Muscle of leg (tissue), 16 donors: ENCODE measurements at places on chromosomes 12 and 14. TPM values are rescaled to one million over a fixed set of nuclear protein-coding genes. Genes with fewer than 3 reads are reported as not detected.
A peak's percentile ranks its signal among the peaks of the same experiment; 100 is the strongest.

GRCh38 chr14:73261075-73261474 lies 23.8 kb downstream of the PAPLN start:
- no peak overlapping the region for H3K4me3 ChIP-seq
- no peak for DNase-seq
- no peaks in the 10 kb centered on the region for H3K4me1 ChIP-seq
- no peaks in the 10 kb centered on the region for H3K27me3 ChIP-seq
- H3K27ac ChIP-seq, result no peak overlapping the region

ATF7 gene
- 51.4 TPM for polyA plus RNA-seq

- H3K4me3 ChIP-seq, result no peak overlapping the region
- H3K4me1 ChIP-seq, result peaks cover 12% of the 10 kb centered on the region
- H3K27me3 ChIP-seq, result no peaks in the 10 kb centered on the region
- peak; percentile 77 for DNase-seq
- H3K27ac ChIP-seq, result no peak overlapping the region
- H3K36me3 ChIP-seq, result no peaks in the 10 kb centered on the region
These were observed 62.0 kb downstream of the NDUFA12 start for GRCh38 chr12:94941440-94941862.

DNA sequence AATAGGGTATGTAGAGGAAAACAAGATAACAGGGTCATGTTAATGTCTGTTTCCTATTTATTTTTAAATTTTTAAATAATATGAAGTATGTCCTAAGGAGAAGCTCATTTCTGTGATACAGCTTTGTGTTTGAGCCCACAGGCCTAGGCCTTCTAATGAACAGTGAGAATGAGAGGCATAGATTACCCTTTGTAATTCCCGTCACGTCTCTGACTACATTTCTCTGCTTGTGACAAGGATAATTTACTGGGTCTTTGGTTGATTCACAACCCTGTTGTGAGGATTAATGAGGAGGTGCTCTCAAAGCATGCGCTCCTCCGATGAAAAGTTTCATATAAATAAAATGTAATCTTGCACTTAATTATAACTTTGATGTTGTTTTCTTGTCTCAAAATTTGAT lies 56.1 kb downstream of the SYT10 start:
- DNase-seq, result no peak
- H3K4me1 ChIP-seq, result no peaks in the 10 kb centered on the region
- H3K36me3 ChIP-seq, result no peaks in the 10 kb centered on the region
- no peak overlapping the region for H3K27ac ChIP-seq
- no peaks in the 10 kb centered on the region for H3K27me3 ChIP-seq
- H3K4me3 ChIP-seq, result no peak overlapping the region

DNA sequence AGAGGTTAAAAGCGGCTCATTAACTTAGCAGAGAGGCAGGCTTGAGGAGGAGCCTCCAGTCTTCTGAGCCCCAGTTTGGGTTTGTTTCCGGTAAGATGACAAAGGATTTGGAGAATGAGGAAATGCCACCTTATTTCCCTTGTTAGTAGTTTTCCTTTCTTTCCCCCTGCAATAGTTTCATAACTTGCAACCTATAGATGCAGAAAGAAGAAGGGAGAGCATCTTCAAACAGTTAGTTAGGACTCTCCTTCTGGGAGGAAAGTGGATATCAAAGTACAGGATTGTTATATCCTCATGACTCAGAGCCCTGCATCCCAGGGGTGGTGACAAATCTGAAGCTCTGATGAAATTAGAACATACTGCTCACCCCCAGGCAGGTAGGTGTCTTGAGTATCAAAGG lies 180.7 kb upstream of the SLC38A2 start:
- no peaks in the 10 kb centered on the region for H3K36me3 ChIP-seq
- peaks cover 8% of the 10 kb centered on the region for H3K4me1 ChIP-seq
- H3K27ac ChIP-seq, result no peak overlapping the region
- H3K27me3 ChIP-seq, result no peaks in the 10 kb centered on the region
- DNase-seq, result no peak

DNA sequence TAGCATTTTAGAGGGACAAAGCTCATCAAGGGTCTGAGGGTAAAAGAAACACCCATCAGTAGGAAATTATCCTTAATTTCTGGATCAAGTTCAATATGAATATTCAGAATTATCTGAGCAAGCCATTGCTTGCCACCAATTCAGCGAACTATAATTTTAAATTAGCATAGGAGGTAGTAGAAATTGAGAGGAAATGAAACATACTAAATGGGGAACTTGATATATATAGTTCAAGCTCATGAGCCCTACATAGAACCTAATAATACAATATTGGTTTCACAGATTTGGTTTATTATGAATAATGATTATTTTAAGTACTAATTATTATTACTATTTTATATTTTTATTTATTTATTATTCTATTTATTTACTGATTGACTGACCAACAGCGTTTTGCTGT lies 42.1 kb upstream of the GXYLT1 start:
- no peaks in the 10 kb centered on the region for H3K27me3 ChIP-seq
- H3K36me3 ChIP-seq, result peaks cover 2% of the 10 kb centered on the region
- H3K4me3 ChIP-seq, result no peak overlapping the region
- DNase-seq, result no peak

SAMD15 gene
- 1.1 TPM for polyA plus RNA-seq

CLEC2B gene
- polyA plus RNA-seq, result 1.3 TPM

DNA sequence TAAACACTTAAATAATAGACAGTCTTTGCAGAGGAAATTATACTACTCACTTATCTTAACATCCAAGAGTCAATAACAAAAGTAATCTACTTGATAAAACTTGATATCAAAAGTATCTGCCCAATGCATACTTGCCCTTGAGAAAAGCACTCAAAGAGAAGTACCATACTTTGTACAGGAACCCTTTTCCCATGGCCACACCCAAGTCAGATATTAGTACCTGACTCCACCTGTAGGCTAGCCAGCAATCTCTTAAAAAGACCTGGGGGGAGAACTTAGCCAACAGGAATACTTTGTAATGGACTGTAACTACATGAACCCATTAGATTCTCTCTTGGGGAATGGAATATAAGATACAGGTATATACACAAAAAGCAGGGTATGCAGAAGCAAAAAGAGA lies 99.6 kb upstream of the HECTD1 start:
- H3K36me3 ChIP-seq, result peaks cover 25% of the 10 kb centered on the region
- no peak for DNase-seq
- H3K27ac ChIP-seq, result no peak overlapping the region
- H3K4me1 ChIP-seq, result no peaks in the 10 kb centered on the region

EFCAB11 gene
- polyA plus RNA-seq, result 5.5 TPM

- DNase-seq, result no peak
- peaks cover 37% of the 10 kb centered on the region for H3K4me1 ChIP-seq
- H3K36me3 ChIP-seq, result no peaks in the 10 kb centered on the region
These were observed 80.7 kb downstream of the FOXN3 start for GRCh38 chr14:89336338-89336737.

DNA sequence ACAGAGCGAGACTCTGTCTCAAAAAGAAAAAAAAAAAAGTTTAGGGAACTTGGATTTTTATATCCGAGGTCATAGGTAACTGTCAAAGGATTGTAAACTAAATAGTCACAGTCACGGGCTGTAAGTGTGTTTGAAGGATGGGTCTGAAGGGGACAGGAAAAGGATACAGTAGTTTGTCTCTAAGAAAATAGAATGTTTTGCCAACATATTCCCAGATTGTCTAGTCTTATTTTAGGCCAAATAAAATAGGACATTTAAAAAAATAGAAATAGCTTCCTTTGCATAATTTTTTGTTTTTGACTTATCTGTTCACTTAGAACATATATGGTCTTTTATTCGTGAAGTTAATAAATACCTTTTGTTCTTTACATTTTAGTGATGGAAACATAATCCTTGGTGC lies 24.2 kb upstream of the REP15 start:
- no peak overlapping the region for H3K27ac ChIP-seq
- peaks cover 25% of the 10 kb centered on the region for H3K36me3 ChIP-seq
- H3K4me3 ChIP-seq, result no peak overlapping the region
- H3K4me1 ChIP-seq, result no peaks in the 10 kb centered on the region

GZMB gene
- 0.34 TPM for polyA plus RNA-seq

SLC25A47 gene
- polyA plus RNA-seq, result 0.15 TPM

DNA sequence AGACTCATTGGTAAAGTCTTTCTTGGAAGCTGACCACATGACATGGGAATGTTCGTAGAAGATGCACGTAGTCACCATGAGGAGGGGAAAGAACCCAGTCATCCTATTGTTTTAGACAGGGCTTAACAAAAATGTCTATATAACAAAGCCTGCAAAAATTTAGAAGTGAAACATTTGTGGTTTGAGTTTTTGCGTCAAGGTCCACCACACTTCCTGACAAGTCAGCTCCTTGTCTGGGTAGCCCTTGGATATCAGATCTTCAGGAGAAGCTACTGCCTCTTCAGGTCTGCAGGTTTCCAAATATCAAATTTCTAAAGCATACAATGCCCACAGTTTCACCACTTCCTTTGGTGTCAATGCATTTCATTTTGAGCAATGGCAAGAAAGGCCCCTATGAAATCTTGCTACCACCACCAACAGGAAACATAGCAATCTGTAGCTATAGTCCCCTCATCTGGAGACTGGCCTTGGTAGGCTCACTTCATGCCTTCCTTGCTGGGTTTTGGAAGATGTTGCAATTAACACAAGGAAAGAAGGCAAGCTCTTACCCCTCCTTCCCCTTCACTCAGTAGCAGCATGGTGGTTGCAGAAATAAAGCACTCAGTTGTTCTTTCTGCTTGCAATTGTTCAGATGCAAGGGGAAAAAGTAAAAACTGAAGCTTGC lies 235.2 kb downstream of the PCNX1 start:
- H3K36me3 ChIP-seq, result no peaks in the 10 kb centered on the region
- DNase-seq, result peak; percentile 33
- peaks cover 5% of the 10 kb centered on the region for H3K4me1 ChIP-seq
- no peak overlapping the region for H3K4me3 ChIP-seq
- H3K27ac ChIP-seq, result no peak overlapping the region
- H3K27me3 ChIP-seq, result no peaks in the 10 kb centered on the region

GRCh38 chr12:79933532-79934264 lies 1.2 kb downstream of the PPP1R12A start:
- peak overlapping the region; percentile 99 for H3K27ac ChIP-seq
- no peaks in the 10 kb centered on the region for H3K36me3 ChIP-seq

KRT4 gene
- polyA plus RNA-seq, result 0.50 TPM

ANKS1B gene
- polyA plus RNA-seq, result 1.8 TPM

DNA sequence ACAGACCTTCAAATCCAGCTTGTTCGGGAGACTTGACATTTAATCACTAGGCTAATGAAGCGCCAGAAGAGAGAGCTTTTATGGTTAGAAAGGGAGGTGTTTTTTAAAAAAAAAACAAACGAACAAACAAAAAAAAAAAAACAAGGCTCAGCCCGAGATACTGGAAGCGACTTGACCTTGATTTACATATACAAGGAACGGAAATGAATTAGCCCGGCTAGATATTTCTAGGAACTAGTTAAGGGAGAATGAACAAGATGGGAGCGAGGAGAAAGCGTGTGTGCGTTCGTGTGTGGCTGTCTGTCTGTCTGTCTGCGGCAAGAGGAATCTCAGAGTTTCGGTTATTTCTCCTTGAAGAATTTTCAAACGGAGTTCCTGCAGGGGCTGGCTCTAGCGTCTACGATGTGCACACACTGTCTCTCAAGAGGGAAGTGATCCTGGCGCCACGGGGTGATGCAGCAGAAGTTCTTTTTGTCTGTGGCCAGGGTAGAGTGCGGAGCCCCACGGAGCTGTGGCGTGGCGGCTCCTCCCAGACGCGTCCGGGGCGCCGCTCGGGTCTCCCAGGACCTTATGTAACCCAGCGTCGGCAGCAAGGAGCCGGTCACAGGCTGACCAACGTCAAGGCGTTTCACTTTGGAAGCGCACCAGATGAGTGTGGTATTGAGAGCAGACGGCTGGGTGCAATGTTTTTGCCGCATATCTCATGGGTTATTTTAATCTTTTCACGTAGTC lies 18.8 kb downstream of the SOCS2 start:
- H3K36me3 ChIP-seq, result no peaks in the 10 kb centered on the region
- peaks cover 4% of the 10 kb centered on the region for H3K4me1 ChIP-seq
- peak; percentile 81 for DNase-seq
- peak overlapping the region; percentile 60 for H3K4me3 ChIP-seq
- H3K27me3 ChIP-seq, result peaks cover 9% of the 10 kb centered on the region
- peak overlapping the region; percentile 74 for H3K27ac ChIP-seq

DNA sequence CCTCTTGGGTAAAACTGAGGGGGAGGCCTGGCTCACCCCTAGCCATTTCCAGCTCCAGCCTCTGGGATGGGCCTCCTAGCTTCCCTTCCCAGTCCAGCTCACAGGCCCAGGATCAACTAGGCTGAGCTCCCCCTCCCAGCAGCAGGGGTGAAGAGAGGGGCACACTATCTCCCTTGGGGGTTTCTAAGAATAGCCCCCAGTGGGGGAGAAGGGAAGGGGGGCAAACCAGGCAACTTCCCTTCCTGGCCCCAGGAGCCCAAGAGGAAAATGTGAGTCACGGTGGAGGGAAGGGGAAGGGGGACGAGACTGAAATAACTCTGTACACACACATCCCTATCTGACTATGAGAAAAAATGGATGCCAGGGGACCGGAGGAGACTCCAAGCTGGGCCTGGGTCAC lies 9.0 kb downstream of the ADCY6 start:
- H3K4me1 ChIP-seq, result peaks cover 26% of the 10 kb centered on the region
- H3K27me3 ChIP-seq, result no peaks in the 10 kb centered on the region
- no peak overlapping the region for H3K4me3 ChIP-seq
- peak overlapping the region; percentile 76 for H3K27ac ChIP-seq

RIMKLB gene
- 104 TPM for polyA plus RNA-seq

DNA sequence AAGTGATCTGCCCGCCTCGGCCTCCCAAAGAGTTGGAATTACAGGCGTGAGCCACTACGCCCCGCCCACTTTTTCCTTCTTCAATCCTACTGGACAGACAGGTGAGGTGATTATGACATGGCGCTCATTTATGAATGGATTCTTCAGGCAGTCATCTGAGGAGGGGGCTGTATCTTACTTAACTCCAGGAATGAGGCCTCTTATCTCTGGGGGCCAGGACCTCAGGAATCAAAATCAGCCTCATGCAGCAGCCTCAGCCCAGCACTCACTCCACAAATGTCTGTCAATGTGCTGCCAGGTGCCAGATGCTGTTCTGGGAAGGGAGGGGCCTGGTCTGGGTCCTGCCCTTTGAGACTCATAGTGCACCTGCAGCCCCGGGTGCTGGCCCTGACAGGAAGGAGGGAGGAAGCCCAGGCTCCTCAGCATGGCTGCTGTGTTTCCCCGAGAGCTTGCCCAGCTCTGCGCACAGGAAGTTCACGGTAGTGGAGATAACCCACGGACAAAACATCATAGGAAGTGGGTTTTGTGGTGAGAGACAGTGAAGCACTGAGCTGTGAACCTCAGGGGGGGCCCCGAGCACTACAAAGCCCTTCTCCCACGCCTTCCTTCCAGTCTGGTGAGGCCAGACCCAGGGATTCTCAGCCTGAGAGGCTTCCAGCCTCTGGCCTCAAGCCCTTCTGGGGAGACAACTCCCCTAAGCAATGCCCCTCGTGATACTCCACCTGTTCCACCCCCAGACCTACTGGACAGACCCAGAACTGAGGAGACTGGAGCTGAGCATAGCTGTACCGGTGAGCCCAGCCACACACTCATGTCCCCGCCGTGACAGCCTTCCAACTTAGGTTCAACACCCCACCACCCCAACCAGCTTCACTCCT lies 22.3 kb downstream of the GALNT6 start:
- no peaks in the 10 kb centered on the region for H3K27me3 ChIP-seq
- H3K4me3 ChIP-seq, result no peak overlapping the region
- H3K27ac ChIP-seq, result no peak overlapping the region
- no peaks in the 10 kb centered on the region for H3K36me3 ChIP-seq
- peaks cover 2% of the 10 kb centered on the region for H3K4me1 ChIP-seq

PZP gene
- 0.71 TPM for polyA plus RNA-seq

C12orf42 gene
- 1.8 TPM for polyA plus RNA-seq

- H3K4me1 ChIP-seq, result peaks cover 9% of the 10 kb centered on the region
- H3K4me3 ChIP-seq, result no peak overlapping the region
- H3K27me3 ChIP-seq, result no peaks in the 10 kb centered on the region
- no peak for DNase-seq
- H3K27ac ChIP-seq, result no peak overlapping the region
These were observed 65.3 kb downstream of the VCPKMT start for GRCh38 chr14:50051106-50051505.
